ENCODE measurements at places on chromosomes 4 and X.

- H3K27me3 ChIP-seq: no peaks in the 10 kb centered on the region
- no peaks in the 10 kb centered on the region for H3K36me3 ChIP-seq
- DNase-seq: no peak
- H3K4me3 ChIP-seq: no peak overlapping the region
- no peak overlapping the region for H3K27ac ChIP-seq
Observed at GRCh38 chrX:13654116-13654515, 1.2 kb downstream of the TCEANC start.

DNA sequence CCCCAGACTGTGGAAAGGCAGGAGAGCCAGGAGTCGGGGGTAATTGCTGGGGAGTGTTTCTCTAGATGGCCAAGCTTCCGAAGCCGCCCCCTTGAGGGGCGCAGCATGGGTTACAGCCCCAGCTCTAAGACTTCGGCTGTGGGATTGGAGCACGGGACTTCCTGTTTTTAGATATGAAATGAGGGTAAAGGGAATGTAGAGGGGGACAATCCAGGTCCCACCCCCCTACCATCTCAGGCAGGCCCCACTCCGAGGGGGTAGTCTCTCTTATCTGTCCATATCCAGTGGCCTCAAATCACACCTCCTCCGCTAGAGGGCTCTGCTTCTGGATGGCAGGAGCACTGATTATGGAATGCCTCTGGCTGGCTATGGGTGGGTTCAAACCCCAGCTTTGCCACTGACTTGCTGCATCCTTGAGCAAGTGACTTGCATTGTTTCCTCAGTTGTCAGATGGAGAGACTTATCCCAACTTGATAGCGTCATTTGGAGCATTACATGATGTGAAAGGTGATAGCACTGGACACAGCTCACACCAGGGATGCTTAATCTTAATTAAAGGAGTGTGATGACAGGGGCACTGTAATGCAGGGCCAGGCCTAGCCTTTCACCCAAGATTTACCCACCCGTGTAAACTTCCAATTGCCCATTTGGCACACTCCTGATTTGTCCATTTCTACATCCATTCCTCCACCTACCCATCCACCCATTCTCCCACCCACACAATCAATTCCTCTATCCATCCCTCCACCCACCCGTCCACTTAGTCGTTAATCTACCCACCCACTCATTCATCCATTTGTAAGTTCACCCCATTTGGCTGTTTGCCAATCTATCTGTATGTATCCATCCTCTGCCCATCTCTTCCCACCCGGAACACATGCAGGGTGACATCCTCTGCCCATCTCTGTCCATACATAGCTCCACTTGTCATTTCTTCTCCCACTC, 848 bp upstream of the KCND1 start:
- H3K4me1 ChIP-seq: peaks cover 15% of the 10 kb centered on the region
- no peaks in the 10 kb centered on the region for H3K27me3 ChIP-seq

- no peak overlapping the region for H3K4me3 ChIP-seq
- no peak for DNase-seq
- no peak overlapping the region for H3K27ac ChIP-seq
Observed at GRCh38 chrX:154354516-154354915, 19.9 kb downstream of the FLNA start.

DNA sequence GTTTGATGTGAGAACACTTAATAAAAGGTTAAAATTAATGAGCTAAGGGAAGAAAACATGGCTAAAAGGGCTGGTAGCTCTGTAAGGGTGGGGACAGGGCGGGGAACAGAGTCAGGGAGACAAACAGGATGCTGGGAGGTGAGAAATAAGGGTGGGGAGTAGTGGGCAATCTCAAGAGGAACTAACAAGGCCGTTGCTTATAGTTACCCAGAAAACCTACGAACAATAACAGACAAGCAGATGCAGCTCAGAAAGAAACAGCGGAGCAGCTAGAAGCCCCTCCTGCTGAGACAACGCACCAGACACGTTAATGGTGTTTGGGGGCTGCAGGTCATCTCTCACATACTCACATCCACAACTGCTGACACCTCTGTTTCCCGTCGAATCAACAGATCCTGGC, 9.7 kb upstream of the KLF3 start:
- peaks cover 10% of the 10 kb centered on the region for H3K4me1 ChIP-seq
- no peaks in the 10 kb centered on the region for H3K27me3 ChIP-seq
- H3K27ac ChIP-seq: no peak overlapping the region
- DNase-seq: no peak
- no peak overlapping the region for H3K4me3 ChIP-seq

- no peak overlapping the region for H3K27ac ChIP-seq
- no peak overlapping the region for H3K4me3 ChIP-seq
- H3K36me3 ChIP-seq: peaks cover 7% of the 10 kb centered on the region
- no peak for DNase-seq
Observed at GRCh38 chr4:102696758-102697157, 64.0 kb downstream of the MANBA start.

- no peaks in the 10 kb centered on the region for H3K27me3 ChIP-seq
- H3K36me3 ChIP-seq: no peaks in the 10 kb centered on the region
- DNase-seq: no peak
- H3K4me3 ChIP-seq: no peak overlapping the region
- no peak overlapping the region for H3K27ac ChIP-seq
Observed at GRCh38 chrX:49915361-49916222, 6.8 kb upstream of the CLCN5 start.

DNA sequence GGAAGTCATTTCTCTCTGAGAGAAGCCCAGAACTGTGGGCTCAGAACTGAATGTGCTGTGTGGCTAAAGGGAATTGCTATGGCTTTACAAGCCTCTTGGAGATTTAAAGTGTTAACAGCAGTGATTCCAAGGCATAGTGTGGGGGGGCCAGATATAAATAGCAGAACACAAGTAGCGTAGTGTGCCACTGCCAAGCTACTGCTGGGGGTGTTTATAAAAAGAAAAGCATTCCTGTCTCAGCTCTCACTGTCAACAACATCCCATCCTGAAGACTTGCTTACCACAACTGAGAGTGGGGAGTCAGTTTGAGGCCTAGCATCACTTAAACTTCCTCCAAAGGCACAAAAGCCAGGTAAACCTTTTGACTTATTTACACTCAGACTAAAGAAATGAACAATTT, at the start of gene ART3:
ART3 (plus strand) TSS at position 242 of the 400 bp plus-strand sequence. CDS start 1,181 bp downstream, outside the sequence.
- no peaks in the 10 kb centered on the region for H3K27me3 ChIP-seq
- H3K4me1 ChIP-seq: no peaks in the 10 kb centered on the region
- H3K4me3 ChIP-seq: no peak within 1 kb of the TSS
- no peaks in the 10 kb centered on the region for H3K36me3 ChIP-seq

- H3K4me1 ChIP-seq: peaks cover 2% of the 10 kb centered on the region
- no peak overlapping the region for H3K4me3 ChIP-seq
- DNase-seq: no peak
- no peak overlapping the region for H3K27ac ChIP-seq
- H3K36me3 ChIP-seq: no peaks in the 10 kb centered on the region
- no peaks in the 10 kb centered on the region for H3K27me3 ChIP-seq
Observed at GRCh38 chr4:78669453-78669852, 106.7 kb upstream of the BMP2K start.

- peaks cover 6% of the 10 kb centered on the region for H3K36me3 ChIP-seq
- H3K4me1 ChIP-seq: peaks cover 8% of the 10 kb centered on the region
- DNase-seq: peak; percentile 97
- H3K27me3 ChIP-seq: no peaks in the 10 kb centered on the region
- H3K4me3 ChIP-seq: peak within 1 kb of the TSS; percentile 59
- H3K27ac ChIP-seq: peak within 1 kb of the TSS; percentile 94
Observed at GRCh38 chrX:48801280-48802088, at the start of gene HDAC6. HDAC6 (plus strand) TSS chrX:48802067; CDS start chrX:48802693, 626 bp downstream.

DNA sequence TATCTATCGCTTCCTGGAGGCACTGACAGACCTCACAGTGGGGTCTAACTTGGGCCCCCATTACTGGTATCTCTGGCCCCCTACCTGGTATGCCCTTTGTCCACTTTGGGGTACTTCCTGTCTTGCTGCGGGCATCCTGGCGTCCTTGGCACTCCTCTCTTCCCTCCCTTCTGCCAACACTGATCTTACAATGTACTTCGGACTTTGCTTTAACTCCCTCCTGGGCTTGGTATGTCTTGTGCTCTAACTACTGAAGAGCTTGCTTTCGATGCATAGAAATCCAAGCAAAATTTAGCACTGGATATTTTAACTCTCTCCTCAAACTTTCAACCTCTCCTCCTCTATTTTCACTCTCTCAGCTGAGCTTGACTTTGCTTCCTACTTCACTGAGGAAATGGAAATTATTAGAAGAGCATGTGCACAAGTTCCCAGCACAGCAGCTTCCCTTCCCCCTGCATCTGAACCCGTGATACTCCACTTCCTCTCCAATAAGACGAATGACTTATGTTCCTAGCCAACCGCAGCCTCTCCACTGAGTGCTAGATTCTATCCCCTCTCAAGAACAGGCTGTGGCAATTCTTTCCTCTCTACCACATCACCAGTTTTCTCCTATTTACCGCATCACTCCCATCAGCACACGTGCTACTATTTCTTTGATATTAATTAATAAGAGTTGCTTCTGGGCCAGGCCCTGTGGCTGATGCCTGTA, 52.9 kb downstream of the SUPT20HL2 start:
- no peaks in the 10 kb centered on the region for H3K4me1 ChIP-seq
- DNase-seq: no peak
- no peaks in the 10 kb centered on the region for H3K36me3 ChIP-seq
- H3K27me3 ChIP-seq: no peaks in the 10 kb centered on the region
- no peak overlapping the region for H3K4me3 ChIP-seq
- H3K27ac ChIP-seq: peak overlapping the region; percentile 23

DNA sequence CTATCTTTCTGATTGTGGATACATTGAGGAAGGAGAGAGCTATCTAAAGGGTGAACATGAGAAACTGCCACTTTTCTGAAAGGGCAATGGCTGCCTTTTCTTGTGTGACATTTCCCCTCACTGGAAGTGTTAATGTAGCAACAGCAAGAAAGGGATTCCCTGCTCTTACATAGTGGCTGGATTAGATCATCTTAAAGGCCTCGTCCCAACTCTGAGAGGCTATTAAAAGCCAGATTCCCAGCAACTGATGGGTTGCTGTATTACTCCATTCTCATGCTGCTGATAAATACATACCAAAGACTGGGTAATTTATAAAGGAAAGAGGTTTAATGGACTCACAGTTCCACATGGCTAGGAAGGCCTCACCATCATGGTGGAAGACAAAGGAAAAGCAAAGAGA, 33.7 kb upstream of the ADH7 start:
- no peak overlapping the region for H3K4me3 ChIP-seq
- H3K27me3 ChIP-seq: peaks cover 3% of the 10 kb centered on the region
- no peak overlapping the region for H3K27ac ChIP-seq
- H3K4me1 ChIP-seq: no peaks in the 10 kb centered on the region
- no peaks in the 10 kb centered on the region for H3K36me3 ChIP-seq

DNA sequence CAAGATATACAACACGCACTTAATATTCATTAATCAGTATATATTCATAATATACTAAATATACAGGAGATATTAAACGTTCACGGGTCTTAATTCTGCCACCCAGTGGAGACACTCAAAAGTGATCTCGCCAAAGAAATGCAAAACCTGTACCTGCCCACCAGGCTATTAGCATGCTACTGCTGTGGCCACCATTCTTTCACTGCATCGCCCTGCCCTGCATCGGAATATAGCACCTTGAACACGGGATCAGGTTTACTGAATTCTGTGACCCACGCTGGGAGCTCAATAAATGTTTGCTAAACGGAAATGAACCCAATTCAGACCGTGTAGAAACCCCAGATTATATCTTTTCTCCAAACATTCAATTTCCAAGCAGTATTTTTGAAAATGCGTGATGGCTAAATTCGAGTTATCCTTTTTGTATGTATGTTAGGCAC, 840 bp upstream of the CLCN3 start:
- no peak for DNase-seq
- no peaks in the 10 kb centered on the region for H3K27me3 ChIP-seq
- peaks cover 36% of the 10 kb centered on the region for H3K4me1 ChIP-seq
- no peaks in the 10 kb centered on the region for H3K36me3 ChIP-seq

GRCh38 chr4:41844327-41844726, 90.9 kb upstream of the TMEM33 start:
- no peak overlapping the region for H3K27ac ChIP-seq
- no peaks in the 10 kb centered on the region for H3K4me1 ChIP-seq
- H3K27me3 ChIP-seq: peaks cover 4% of the 10 kb centered on the region
- no peak for DNase-seq
- no peak overlapping the region for H3K4me3 ChIP-seq

GRCh38 chrX:20015422-20015821, 24.6 kb upstream of the BCLAF3 start:
- no peak for DNase-seq
- H3K27ac ChIP-seq: no peak overlapping the region
- H3K36me3 ChIP-seq: no peaks in the 10 kb centered on the region
- H3K4me3 ChIP-seq: no peak overlapping the region

- no peak overlapping the region for H3K4me3 ChIP-seq
- H3K36me3 ChIP-seq: no peaks in the 10 kb centered on the region
- H3K4me1 ChIP-seq: no peaks in the 10 kb centered on the region
- H3K27me3 ChIP-seq: no peaks in the 10 kb centered on the region
Observed at GRCh38 chrX:18578546-18578945, 93.4 kb downstream of the RS1 start.

DNA sequence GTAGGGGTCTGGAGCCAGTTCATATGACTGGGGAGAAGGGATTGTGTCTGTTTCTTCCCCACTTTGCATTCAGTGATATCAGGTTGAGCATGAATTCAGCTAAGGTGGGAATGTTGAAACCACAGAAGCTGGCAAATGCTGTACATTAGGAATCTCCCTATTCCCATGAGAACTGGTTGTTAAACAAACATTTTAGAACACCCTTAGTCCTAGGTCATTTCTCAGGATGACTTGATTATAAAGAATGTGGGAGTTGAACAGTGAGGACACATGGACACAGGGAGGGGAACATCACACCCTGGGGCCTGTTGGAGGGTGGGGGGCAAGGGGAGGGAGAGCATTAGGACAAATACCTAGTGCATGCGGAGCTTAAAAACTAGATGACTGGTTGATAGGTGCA, 62.6 kb upstream of the LIMCH1 start:
- no peaks in the 10 kb centered on the region for H3K36me3 ChIP-seq
- H3K27ac ChIP-seq: no peak overlapping the region
- peaks cover 16% of the 10 kb centered on the region for H3K4me1 ChIP-seq
- DNase-seq: no peak
- no peak overlapping the region for H3K4me3 ChIP-seq

- no peaks in the 10 kb centered on the region for H3K4me1 ChIP-seq
- H3K4me3 ChIP-seq: no peak overlapping the region
- no peak overlapping the region for H3K27ac ChIP-seq
Observed at GRCh38 chrX:118714521-118714920, 12.9 kb upstream of the IL13RA1 start.

- H3K36me3 ChIP-seq: no peaks in the 10 kb centered on the region
- peaks cover 4% of the 10 kb centered on the region for H3K4me1 ChIP-seq
- no peaks in the 10 kb centered on the region for H3K27me3 ChIP-seq
Observed at GRCh38 chr4:26273616-26273980, 47.2 kb upstream of the RBPJ start.
